ENCODE measurements at places on chromosomes 1 and 21. TPM values are rescaled to one million over a fixed set of nuclear protein-coding genes. Genes with fewer than 3 reads are reported as not detected.

DNA sequence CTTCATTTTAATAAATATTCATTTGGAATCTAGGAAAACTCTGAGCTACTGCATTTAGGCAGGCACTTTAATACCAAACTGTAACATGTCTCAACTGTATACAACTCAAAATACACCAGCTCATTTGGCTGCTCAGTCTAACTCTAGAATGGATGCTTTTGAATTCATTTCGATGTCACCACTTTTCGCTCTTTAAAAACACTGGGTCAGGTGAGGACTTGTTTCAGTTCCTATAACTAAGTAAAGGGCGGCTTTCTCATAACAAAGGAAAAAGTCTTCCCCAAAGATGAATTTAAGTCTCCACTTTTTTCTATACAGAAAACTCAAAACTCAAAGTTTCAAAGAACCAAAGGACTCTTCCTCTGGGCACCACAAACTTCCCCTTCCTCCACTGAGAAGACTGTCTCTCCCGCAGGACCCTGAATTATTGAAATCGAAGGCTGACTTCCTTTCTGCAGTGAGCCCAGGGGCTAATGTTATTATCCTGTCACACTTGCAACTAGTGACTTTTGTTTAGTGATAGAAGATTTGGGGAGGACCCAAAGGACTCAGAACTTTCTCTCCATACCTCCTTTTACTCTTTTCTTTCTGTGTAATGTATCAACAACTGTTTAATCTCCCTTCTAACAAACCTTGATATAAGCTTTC, 9.7 kb upstream of the DHX9 start:
- no peak for DNase-seq
- no peak overlapping the region for H3K27ac ChIP-seq
- H3K27me3 ChIP-seq, result no peaks in the 10 kb centered on the region
- H3K4me1 ChIP-seq, result no peaks in the 10 kb centered on the region

Gene KIRREL1
- 40.8 TPM for total RNA-seq

Gene FLG
- total RNA-seq, result not detected

GRCh38 chr1:184632415-184633175, 122.1 kb downstream of the EDEM3 start:
- H3K4me3 ChIP-seq, result no peak overlapping the region
- H3K27ac ChIP-seq, result peak overlapping the region; percentile 47
- peaks cover 12% of the 10 kb centered on the region for H3K4me1 ChIP-seq
- H3K36me3 ChIP-seq, result no peaks in the 10 kb centered on the region
- peak; percentile 77 for DNase-seq

GRCh38 chr1:57470036-57470435, 46.2 kb upstream of the DAB1 start:
- no peak overlapping the region for H3K27ac ChIP-seq
- H3K27me3 ChIP-seq, result no peaks in the 10 kb centered on the region
- H3K4me1 ChIP-seq, result no peaks in the 10 kb centered on the region
- no peak overlapping the region for H3K4me3 ChIP-seq
- no peak for DNase-seq

- H3K4me1 ChIP-seq, result peaks cover 62% of the 10 kb centered on the region
- H3K36me3 ChIP-seq, result no peaks in the 10 kb centered on the region
- H3K4me3 ChIP-seq, result no peak overlapping the region
- H3K27ac ChIP-seq, result no peak overlapping the region
- no peak for DNase-seq
Observed at GRCh38 chr1:201017828-201018163, 5.7 kb downstream of the KIF21B start.

Gene CCDC30
- 5.0 TPM for total RNA-seq

Data from upper lobe of right lung (tissue), 1 donor.